ENCODE measurements at places on chromosomes 6 and 20.

- H3K4me1 ChIP-seq: peaks cover 3% of the 10 kb centered on the region
- H3K27me3 ChIP-seq: no peaks in the 10 kb centered on the region
- no peak for DNase-seq
These were observed 86.8 kb downstream of the ARHGAP18 start for GRCh38 chr6:129623008-129623732.

DNA sequence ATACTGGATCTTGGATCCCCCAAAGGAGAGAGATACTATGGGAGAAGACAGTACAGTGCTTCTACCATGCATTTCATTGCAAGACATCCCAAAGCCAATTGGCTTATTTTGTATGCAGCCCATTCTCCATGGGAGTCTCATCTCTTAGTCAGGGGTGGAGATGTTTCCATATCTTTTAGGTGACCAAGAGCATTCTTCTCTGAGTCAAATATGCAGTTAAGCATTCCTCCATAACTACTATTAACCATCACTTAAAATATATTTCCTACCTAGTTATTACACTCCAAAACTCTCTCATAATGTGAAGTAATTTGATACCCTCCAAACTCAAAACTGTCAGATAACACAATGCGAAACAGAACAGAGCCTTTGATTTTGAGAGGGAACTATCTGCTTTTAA is 542.6 kb downstream of the HDGFL1 start:
- H3K27me3 ChIP-seq: no peaks in the 10 kb centered on the region
- no peak for DNase-seq
- no peaks in the 10 kb centered on the region for H3K4me1 ChIP-seq
- no peak overlapping the region for H3K27ac ChIP-seq
- no peak overlapping the region for H3K4me3 ChIP-seq
- H3K36me3 ChIP-seq: no peaks in the 10 kb centered on the region

DNA sequence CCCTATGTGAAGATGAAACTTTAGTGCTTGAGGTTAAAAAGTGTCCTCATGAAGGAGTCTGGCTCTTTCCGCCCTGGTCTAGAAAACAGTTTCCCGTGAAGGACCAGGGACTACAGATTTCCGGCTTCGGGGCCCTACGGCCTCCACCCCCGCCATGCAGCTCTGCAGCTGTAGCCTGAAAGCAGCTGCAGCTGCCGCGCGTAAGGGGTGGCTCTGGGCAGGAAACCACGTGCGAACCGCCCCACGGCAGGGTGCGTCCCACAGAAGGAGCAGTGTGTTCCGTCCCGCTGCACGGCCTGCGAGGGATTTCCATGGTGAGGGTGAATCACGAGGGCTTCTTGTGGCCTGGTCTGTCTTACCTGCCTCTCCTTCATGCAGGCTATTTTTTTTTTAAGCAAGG is 117.0 kb downstream of the ERMARD start:
- peak; percentile 82 for DNase-seq
- H3K4me3 ChIP-seq: no peak overlapping the region
- H3K36me3 ChIP-seq: no peaks in the 10 kb centered on the region

DNA sequence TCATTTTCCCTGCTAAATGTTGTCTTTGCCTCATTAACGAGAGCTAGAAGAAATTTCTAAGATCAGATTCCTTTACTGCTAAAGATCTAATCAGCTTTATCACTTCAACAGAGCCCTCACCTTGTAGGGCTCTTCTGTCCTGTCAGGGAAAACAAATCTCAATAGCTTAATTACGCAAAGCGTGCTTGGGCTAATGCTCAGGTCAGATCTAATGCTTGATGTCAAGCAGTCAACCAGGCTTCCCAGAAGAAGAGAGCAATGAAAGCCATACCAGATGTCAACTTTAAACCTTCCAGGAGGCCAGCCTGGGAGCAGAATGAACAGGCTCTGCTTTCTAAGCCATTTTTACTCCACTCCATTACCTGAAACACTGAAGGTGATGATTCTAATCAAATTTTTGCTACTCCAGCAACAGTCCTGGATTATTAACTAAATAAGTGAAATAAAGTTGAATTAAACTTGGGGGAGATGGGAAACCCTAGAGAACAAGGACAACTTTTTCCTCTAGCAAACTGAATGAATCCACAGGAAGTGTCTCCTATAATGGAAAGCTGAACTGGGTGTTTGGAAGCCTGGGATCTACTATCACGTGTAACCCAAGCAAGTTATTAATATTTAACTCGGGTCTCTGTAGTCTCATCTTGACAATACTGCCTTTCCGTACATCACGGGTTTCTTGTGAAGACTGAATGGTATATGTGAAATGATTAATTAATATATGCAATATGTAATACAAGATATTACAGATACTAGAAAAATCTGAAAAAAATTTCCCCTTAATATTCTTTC is 273.7 kb downstream of the PTPRK start:
- no peaks in the 10 kb centered on the region for H3K27me3 ChIP-seq
- DNase-seq: no peak
- no peak overlapping the region for H3K27ac ChIP-seq
- peaks cover 5% of the 10 kb centered on the region for H3K4me1 ChIP-seq
- H3K4me3 ChIP-seq: no peak overlapping the region
- H3K36me3 ChIP-seq: no peaks in the 10 kb centered on the region

GRCh38 chr20:1964659-1965405 is 29.0 kb downstream of the PDYN start:
- H3K4me1 ChIP-seq: peaks cover 9% of the 10 kb centered on the region
- no peak overlapping the region for H3K27ac ChIP-seq
- peak overlapping the region; percentile 63 for H3K4me3 ChIP-seq
- H3K36me3 ChIP-seq: no peaks in the 10 kb centered on the region

GRCh38 chr6:112016320-112016719 is 37.6 kb upstream of the CCN6 start:
- peak overlapping the region; percentile 33 for H3K4me3 ChIP-seq
- H3K27ac ChIP-seq: peak overlapping the region; percentile 90
- H3K27me3 ChIP-seq: no peaks in the 10 kb centered on the region

- DNase-seq: no peak
- peaks cover 8% of the 10 kb centered on the region for H3K4me1 ChIP-seq
- no peak overlapping the region for H3K4me3 ChIP-seq
- H3K27ac ChIP-seq: no peak overlapping the region
- H3K36me3 ChIP-seq: no peaks in the 10 kb centered on the region
- H3K27me3 ChIP-seq: no peaks in the 10 kb centered on the region
These were observed 103.0 kb downstream of the ZFAND3 start for GRCh38 chr6:37922563-37922962.
